Activated naive CD4-positive, alpha-beta T cell treated with anti-CD3 and anti-CD28 coated beads, Interleukin-2, amount 50 U/mL, for 16 hours (primary cell): ENCODE measurements at places on chromosomes 2 and 18.

DNA sequence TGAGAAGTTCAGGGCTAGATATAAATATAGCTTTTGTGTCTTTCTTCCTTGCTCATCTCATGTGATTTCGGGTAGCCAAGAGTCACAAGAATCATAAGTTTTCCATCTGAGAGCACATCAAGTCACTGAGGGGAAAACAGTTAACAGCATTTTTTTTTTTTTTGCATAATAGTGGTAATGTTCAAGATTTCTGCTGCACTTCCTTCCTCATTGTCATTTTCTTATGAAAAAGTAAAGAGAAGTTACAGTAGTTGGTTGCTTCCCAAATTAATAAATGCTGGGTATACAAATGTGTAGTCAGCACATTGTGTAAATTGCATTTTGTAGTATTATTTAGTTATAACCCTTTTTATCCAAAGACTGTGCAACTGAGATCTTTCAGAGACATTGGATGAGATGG lies 93.6 kb downstream of the ZEB2 start:
- DNase-seq: no peak

DNA sequence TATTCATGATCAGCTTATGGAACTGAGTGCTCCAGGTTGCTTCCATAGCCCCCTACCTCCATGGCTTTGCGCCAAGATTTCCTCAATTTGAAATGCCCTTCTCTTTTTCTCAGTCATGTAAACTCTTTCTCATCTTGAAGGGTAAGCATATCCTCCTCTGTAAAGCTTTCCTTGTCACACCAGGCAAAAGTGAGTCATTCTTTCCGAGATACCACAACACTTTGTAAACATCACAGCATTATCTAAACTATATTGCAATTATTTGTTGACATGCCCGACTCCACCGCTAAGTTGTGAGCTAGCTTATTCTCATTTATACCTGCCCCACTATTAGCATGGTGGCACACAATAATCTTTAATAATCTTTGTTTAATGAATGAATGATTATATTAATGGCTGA lies 419.5 kb upstream of the CHST9 start:
- no peak for DNase-seq

DNA sequence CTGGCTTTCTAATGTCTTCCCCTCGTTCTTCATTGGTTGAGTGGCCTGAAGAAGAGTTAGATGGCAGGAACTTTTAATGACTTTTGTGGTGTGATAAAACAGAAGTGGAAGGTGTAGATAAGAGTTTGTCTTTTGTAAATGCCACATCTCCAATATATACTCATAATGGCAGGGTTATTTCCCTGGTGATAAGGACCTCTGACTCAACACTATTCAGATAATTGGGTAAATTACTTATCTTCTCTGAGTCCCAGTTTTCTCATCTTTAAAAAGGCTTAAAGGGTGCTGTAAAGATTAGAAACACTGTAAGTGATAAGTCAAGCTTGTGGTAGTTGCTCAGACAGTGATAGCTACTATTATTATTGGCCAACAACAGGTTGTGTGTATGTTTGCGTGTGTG lies 9.5 kb downstream of the KLHL14 start:
- no peak for DNase-seq

DNA sequence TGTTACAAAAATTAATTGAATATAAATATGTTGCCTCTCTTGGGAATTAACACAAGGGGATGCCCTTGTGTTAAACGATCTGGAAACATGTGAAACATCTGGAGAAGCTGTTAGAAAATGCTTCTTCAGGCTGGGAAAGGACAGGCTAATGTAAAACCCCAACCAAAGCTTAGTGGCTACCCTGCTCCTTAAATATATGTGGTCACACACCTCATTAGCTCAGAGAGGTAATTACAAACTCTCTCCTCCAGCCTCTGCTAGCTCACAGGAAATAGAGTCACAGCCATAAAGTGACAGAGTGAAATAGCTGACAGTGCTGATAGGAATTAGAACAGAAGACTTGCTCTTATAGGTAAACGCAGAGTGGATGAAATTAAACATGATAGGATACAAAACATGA lies 155.9 kb downstream of the RAB3GAP1 start:
- no peak for DNase-seq

DNA sequence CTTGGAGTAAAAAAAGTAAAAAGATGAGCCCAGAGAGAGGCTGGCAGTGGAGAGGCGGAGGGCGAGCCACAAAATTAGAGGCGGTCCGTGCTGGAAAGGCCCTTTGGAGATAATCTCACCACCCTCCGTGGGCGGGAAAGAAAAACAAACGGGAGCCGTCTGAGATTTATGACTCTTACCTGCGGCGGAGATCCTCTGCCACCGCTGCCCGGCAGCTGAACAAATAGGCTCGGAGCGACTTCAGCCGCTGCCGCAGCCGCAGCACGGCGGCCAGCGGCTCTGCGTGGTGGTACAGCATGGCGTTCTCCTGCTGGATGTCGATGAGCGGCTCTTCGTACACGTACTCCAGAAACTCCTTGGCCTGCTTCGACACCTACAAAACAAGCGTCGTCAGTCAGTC lies 94.6 kb downstream of the PLEKHM3 start:
- no peak for DNase-seq

GRCh38 chr2:16871411-16871810 lies 205.8 kb upstream of the CYRIA start:
- no peak for DNase-seq

- DNase-seq: no peak
Measured at GRCh38 chr2:202152104-202152715, 79.2 kb downstream of the KIAA2012 start.

DNA sequence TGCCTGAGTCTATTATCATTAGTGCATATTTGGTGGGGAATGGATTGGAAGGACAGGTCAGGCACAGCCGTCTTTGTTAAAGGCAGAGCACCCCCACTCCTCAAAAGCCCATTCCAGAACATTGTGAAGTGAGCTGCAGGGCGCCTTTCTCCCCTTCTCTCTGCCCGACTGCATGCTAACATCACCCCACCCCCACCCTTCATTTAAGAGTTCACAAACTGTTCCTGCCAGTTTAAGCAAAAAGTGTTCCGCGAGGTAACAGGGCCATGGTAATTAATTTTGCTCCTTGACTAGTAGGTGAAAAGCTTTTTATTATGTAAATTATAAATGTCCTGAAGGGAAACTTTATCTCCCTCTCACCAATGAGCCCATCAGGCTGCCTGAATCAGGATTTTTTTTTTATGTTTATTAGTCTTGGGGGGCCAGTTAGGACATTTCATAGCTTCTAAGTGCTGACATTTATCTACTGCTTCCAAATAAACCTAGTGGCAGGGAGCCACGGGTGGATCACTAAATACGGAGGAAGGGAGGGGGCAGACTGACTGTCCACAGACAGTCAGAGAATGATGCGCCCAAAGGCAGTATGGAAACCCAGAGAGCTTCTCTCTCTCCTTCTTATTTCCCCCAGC lies 99.4 kb downstream of the FTCDNL1 start:
- DNase-seq: no peak

GRCh38 chr2:174259981-174260380 lies 11.6 kb upstream of the OLA1 start:
- no peak for DNase-seq

- DNase-seq: no peak
Measured at GRCh38 chr2:207513551-207514257, 16.1 kb upstream of the CREB1 start.

GRCh38 chr2:238296638-238297457 lies 8.4 kb upstream of the PER2 start:
- DNase-seq: no peak

DNA sequence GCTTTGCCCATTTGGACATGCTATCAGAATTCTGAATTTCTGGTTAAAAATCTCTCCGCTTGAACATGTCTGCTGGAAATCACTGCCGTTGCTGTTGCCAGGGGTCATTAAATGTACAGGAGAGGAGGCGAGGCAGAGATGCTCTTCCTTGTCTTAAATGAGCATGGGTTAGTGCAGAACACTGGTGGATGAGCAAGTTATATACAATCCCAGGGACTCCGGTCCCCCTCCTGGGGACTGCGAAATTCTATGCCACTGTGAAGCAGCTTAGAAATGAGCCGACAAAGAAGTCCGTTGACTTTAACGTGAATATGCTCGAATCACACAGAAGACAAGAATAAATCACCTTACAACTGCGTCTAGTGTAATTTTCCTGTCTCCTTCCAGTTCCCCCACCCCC lies 95.1 kb upstream of the KLHL14 start:
- DNase-seq: no peak

- DNase-seq: no peak
Measured at GRCh38 chr2:162028511-162028910, 45.5 kb downstream of the DPP4 start.

- DNase-seq: no peak
Measured at GRCh38 chr2:95315801-95316411, 18.8 kb downstream of the KCNIP3 start.

- no peak for DNase-seq
Measured at GRCh38 chr2:157216286-157216965, 41.1 kb upstream of the GALNT5 start.

DNA sequence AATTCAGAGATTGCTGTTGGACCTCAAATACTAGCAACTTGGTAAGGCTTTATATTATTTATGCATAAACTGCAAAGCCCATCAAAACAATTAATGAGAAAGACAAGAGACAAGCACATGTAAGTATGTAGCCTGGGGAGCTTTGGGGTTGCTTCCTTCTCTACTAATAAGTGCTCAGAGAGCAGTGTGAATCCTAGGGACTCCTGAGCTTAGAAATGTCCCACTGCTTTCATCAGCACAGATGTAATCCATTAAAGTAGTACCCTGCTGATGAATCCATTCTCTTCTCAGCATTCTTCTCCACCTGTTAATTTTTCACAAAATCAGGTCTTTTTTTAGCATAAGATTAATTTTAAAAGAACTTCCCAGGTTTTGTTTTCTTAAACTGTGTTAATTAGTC lies 485.6 kb downstream of the PTH2R start:
- no peak for DNase-seq

- no peak for DNase-seq
Measured at GRCh38 chr2:106878206-106878605, 7.8 kb downstream of the ST6GAL2 start.

GRCh38 chr2:134713176-134713575 lies 5.6 kb downstream of the TMEM163 start:
- no peak for DNase-seq

DNA sequence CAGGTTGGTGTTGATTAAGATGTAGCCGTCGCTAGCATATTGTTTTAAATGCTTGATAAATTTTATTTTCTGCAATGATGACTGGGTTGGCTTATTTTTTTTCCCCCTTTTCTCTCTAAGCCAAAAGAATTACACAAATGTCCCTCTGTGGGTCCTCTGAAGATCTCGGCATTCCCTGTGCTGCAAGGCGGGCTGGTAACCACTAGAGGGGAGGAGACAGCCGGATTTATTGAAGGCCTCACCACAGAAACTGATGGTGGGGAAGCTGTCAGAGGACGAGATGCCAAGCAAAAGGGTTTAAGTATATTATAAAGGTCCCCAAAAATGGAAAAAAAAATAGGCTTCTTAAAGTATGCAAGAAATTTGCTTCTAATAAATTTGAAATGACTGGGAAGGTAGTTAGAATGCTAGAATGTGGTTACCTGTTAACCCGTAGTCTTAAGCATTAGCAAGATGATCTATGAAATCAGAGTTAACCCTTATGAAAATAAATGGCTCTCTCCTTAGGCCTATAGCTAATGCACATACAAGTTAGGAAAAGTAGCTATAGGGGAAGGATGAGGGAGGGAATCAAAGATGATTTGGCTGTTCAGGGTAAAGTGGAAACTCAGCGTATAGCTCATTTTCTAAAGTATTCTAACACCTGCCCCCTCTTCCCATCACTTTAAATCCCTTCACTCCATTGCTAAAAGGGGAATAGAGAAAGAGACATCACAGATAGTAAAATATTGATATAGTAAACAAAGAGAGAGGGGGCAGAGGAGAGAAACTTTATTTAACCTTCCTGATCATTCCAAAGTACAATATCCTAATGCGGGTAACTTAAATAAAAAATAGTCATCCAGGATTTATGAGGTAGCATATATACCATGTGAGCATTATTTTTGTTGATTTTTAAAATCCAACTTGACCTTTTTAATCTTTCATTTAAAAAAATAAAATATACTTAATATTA lies 894.5 kb upstream of the POU3F3 start:
- no peak for DNase-seq

DNA sequence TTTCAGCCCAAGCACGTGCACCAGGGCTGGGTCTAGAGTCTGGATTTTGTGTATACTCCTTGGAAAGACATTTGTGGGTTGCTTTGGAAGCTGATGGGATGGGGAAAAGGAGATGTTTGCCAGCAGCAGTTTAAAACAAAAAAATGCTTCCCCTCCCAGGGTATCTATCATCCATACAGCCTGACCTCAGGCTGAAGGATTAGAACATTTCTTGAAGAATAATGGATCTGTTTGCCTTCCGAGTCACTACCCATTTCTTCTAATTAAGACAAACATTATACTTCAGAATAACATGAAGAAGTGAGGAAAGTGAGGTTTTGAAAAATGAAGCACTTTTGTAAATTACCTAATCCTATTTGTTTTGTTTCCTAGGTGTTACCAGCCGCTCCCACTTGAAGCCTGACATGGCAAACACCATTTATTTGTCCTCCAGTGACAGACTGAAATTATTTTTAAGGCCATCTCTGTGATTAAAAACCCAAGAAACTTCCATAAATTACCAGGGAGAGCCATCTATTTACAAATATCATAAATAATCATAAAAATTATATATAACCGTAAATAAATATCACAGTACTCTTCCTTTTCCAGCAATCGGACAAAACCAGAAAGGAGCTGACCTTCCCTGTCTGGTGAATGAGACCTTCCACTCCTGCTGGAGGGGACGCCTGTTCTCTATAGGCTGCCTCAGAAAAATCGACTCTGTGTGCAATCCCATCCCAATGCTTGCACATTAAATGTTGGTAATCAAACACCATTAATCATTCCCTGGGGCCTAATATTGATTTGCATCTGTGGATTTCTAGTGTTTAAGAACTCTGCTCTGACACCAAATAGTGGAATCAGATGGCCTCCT lies 106.8 kb downstream of the C1D start:
- no peak for DNase-seq

DNA sequence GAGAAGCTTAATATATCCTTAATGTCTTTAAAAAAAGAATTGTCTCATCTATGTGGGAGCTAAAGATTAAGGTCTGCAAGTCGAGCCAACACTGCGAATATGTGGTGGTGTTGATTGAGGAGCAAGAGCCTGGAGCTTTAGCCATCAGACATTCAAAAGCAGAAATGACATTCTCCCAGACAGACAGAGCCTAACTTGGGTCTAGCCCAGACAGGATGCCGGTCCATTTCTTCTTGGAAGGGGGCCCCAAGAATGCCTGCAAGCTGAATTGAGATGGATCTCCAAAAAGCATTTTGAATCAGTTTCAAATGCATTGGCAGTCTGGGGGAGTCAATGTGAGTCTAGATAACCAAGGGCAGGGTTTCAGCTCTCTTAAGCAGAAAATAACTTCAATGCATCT lies 30.1 kb upstream of the EML4 start:
- no peak for DNase-seq

GRCh38 chr2:105344704-105345345 lies 7.5 kb downstream of the C2orf49 start:
- DNase-seq: no peak

DNA sequence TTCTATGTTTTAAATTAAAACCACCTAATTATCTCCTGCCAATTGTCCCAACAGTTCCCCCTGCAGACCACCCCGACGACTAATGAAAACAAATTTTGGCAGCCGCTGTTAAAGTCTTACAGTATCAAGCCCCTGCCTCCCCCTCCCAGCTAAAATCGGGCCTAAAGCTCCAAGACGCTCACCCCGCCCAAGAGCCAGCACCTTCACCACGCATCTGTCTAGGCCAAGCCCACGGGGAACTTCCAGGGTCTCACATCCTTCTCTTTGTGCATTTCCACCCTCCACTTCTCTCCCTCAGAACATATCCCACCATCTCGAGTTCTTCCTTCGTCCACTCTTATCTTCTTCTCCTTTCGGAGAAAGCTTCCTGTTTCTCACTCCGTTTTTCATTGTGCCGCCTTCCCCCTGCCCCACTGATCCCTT lies 445 bp downstream of the PRPF40A start:
- DNase-seq: peak; percentile 54
